ENCODE measurements at places on chromosomes 4 and X.

GRCh38 chr4:145890689-145891088 lies 47.9 kb downstream of the ZNF827 start:
- no peak for DNase-seq

GRCh38 chrX:46263494-46263893 lies 281.7 kb downstream of the ZNF674 start:
- no peak for DNase-seq

- no peak for DNase-seq
These were observed 506.1 kb downstream of the RPA4 start for GRCh38 chrX:97389761-97390192.

GRCh38 chr4:140137671-140138070 lies 16.3 kb downstream of the MAML3 start:
- no peak for DNase-seq

DNA sequence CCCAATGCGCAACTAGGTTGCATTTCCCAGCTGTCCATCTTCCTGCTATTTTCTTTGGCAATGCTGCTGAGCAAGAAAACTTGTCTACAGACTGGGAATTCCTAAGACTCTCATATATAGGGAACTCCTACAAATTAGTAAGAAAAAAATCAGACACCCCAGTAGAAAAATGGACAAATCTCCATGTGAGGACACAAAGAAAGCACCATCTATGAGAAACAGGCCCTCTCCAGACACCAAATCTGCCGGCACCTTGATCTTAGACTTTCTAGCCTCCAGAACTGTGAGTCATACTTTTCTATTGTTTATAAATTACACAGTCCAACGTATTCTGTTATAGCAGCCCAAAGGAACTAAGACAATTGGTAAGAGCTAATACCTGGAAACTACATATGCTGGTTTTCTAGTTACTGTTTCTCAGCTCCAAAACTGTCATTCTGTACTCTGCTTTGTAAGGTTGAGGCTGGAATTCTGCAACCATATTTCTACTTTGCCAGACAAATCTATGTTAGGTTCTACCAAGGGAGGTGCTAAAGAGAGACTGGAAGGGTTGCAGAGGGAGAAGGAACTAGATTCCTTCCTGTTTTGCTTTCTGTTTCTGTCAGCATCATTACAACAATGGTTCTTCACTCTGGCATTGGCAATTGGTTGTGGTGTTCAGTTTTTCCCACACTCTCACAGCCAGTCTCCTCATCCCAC lies 35.7 kb upstream of the FAM241A start:
- no peak for DNase-seq

GRCh38 chr4:8705161-8706145 lies 112.9 kb downstream of the CPZ start:
- DNase-seq = no peak

DNA sequence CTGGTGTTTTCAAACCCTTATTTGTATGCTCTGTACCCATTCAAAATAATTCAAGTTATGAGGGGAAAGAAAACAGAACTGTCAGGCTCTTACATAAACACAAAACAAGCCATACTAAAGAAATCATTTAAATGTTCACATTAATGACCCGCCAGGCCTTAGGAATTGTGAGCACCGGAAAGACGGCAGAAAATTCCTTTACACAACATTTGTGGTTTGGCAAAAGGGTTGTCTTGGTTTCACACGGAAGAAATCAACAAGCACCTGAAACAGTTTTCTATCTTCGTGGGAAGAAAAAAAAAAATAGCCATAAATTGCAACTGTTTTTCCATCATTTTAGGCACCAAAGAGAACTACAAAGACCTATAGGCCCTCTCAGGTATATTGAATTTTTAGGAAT lies 188.5 kb upstream of the FTHL17 start:
- no peak for DNase-seq

DNA sequence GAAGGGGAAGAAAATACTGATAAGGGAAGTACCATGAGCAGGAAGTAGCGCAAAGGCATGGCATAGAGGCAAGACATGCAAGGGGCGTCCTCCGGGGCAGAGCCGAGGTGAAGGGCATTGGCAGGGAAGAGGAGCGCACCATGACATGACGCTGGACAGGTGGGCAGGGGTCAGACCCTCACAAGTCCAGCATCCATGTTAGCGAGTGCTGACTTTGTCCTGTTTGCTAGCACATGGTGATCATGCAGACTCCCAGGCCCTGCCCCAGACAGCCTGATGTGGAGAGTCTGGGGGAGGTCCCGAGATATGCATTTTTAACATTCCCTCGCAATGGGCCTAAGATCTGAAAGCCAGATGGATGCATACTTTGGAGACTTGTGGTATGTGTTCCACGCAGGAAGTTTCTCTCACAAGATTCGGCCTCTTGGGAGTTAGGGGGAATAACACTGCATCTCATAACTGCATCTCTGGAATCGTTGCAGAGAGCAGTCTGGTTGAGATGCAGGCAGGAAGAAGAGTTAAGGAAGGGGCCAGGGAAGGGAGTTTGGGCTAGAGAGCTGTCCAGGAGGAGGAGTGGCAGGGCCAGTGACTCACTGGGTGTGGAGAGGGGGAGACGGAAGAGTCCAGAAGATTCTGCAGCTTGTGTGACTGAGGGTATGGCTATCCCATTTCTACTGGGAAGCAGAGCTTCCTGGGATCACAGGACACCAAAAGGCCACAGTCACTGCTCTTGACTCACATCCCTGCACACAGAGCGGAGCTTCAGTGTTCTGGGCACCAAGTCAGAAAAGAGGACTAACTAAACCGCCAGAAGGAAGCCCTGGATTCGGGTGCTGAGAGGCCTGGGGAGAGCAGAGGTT lies 59.7 kb downstream of the FAM184B start:
- no peak for DNase-seq

DNA sequence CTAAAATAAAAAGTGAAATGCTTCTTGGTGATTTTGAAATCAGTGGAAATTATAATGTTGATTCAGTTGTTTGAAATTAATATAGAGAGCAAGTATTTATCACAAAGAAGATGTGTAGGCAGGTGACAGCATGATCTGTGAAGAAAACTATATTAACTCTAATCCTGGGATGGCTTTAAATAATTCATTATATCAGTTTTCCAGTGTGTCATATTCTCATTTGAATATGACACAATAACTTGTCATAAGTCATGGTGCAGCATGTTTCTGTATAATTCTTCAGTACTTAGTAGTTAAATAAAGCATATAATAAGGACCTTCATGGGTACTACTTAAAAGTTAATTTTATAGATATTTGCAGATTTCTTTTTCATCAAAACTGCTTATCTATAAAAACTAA lies 573.6 kb downstream of the INPP4B start:
- no peak for DNase-seq

DNA sequence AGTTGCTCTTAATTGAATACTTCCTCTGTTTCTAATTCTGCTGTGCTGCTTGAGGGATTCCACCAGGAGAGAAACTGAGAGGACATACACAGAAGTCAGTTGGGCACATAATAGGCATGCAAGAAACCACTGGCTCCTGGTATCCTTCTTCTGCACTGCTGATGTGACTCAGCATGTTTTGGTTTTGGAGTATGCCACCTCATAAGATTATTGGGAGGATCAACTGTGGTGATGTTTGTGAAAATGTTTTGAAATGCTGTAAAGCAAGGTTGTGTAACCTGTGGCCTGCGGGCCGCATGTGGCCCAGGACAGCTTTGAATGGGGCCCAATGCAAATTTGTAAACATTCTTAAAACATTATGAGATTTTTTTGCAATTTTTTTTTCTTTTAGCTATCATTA lies 119.6 kb downstream of the GATB start:
- no peak for DNase-seq

- no peak for DNase-seq
These were observed 1399.1 kb upstream of the PCDH7 start for GRCh38 chr4:29320947-29321620.

GRCh38 chr4:48290146-48290772 lies 20.6 kb upstream of the TEC start:
- no peak for DNase-seq

DNA sequence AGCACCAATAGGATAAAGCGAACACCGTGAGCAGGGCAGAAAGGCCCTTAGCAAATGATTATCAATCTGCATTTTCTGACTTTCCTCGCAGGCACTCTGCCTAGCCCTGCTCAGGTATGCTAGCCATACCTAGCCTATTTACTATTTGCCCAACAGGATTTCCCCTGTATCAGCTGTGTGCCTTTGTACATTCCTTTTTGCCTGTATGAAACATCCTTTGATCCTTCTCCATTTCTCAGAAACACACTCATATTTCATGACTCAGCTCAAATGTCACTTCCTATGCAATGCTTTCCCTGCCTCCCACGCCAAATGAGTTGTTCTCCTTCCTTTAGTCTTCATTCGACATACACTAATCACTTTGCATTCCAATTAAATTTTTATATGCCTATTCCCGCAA lies 37.2 kb downstream of the PCDH7 start:
- no peak for DNase-seq

GRCh38 chrX:12352922-12353321 lies 214.6 kb downstream of the FRMPD4 start:
- DNase-seq = no peak

DNA sequence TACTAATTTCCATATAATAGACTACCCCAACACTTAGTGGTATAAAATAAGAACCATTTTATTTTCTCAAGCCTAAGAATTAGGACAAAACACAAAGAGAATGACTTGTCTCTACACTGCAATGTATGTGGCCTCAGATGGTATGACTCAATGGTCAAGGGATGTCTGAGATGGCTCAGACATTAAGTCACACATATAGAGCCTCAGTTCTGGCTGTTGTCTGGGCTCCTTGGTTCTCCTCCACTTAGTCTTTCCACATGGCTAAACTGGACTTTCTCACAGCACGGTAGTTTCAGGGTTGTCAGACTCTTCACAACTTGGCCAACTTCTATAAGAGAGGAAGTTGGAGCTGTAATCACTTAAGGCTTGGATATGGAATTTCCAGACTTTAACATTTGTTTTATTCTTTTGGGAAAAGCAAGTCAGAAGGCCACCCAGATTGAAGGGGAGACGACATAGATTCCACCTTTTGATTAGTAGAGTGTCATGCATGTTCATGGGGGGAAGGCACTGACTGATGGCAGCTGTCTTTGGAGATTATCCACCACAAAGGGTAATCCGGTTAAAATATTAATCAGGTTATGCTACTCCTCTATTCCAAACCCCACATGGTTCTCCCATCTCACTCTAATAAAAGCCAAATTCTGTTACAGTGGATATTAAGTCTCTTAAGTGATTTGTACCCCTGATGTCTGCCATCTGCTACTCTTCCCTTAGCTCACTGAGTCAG lies 9.4 kb downstream of the IL15 start:
- no peak for DNase-seq

- DNase-seq = no peak
These were observed 388.8 kb upstream of the EPHA5 start for GRCh38 chr4:66059136-66059535.

GRCh38 chr4:109432203-109432602 lies 1.4 kb upstream of the SEC24B start:
- DNase-seq = no peak

DNA sequence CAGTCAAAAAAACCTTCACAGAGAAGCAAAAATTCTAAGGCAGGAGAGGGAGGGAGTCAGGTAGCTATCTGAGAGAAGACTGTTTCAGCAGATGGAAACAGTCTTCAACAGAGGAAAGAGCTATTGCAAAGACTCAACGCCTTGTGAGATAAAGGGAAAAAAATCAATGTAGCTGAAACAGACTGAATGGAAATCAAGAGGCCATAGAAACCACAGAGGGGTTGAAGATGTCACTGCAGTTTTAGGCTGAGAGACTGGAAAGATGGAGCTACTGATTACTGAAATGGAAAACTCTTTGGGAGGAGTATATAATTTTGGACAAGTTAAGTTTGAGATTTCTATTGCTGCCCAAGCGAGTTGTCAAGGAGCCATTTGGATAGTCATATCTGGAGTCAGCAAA lies 28.4 kb upstream of the CXCL8 start:
- DNase-seq = no peak

DNA sequence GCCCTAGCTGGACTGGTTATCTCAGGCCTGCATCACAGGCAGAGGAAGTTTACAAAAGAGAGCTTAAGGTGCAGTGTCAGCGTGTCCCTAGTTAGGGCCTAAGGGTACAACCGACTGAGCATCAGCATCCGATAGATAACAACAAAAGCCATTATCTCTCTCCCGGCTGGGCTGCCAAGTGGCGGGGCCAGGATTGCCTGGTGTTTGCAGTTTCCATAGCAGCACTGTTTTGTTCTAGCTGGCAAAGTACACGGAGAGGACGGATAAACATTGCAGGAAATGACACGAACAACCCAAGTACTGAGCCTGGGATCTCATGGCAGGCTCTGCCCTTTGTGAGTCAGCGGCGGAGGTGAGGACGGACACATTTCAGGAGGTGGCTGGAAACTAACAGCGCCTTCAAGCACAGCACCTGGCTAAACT lies 104.7 kb upstream of the NOCT start:
- DNase-seq = no peak

DNA sequence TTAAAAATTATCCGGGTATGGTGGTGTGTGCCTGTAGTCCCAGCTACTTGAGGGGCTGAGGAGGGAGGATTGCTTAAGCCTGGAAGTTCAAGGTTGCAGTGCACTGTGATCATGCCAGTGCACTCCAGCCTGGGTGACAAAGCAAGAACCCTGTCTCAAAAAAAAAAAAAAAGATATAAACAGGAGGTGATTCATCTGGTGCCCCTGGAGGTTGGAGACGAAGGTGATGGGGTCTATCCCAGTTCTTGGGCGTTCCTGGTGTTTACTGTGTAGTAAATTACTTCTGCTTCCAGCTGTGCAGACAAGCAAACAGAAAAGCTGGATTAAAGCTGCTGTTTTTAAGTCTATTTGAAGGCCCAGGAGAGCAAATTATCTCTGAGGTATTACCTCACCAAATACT lies 19.9 kb downstream of the GPKOW start:
- DNase-seq = no peak

- no peak for DNase-seq
These were observed 171.1 kb downstream of the ZNF330 start for GRCh38 chr4:141391771-141392170.

GRCh38 chr4:99803566-99804101 lies 13.0 kb upstream of the DAPP1 start:
- DNase-seq = no peak

GRCh38 chr4:39446842-39447573 lies 11.7 kb downstream of the RPL9 start:
- DNase-seq = peak; percentile 35

GRCh38 chr4:76931087-76931486 lies 18.5 kb upstream of the SEPTIN11 start:
- DNase-seq = no peak

GRCh38 chr4:83922402-83922801 lies 386.5 kb downstream of the GPAT3 start:
- DNase-seq = no peak

GRCh38 chr4:129604632-129605255 lies 508.8 kb downstream of the C4orf33 start:
- DNase-seq = no peak

DNA sequence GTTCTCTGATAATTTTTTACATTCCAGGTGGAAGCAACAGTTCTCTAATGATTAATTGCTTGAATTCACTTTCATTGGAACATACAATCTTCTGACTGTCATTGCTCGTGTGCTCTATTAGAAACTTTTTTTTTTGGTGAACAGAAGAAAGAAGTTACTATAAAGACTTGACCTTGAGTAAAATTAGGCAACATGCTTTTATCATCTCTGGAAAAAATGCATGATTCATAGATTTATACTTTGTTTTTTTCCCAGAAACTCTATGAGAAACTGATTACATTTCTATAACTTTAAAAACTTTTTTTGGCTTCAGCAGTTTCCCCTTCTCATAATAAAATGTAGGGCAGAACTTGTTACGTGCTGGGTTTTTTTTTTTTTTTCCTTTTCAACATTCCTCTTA lies 167.6 kb downstream of the ARHGAP10 start:
- DNase-seq = no peak

Data from central memory CD4-positive, alpha-beta T cell (primary cell).